ENCODE measurements at places on chromosomes 1 and 21. TPM values are rescaled to one million over a fixed set of nuclear protein-coding genes. Genes with fewer than 3 reads are reported as not detected.

DNA sequence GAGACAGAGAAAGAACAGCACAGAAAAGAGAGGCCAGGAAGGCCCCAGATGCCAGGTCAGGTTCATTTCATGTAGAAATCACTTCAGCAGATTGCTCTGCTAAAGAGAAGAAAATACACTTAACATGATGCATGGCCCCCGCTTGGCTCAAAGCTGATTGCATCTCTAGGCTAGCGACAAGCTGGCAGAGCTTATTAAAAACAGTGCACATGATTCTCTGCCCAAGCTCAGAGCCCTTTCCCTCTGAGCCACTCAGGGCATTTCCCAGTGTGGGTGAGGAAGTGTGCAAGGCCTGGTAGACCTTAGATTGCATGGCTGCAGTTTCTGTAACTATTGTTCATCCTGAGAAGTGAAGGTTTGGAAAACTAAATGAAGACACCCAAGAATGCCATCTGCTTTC lies 3.3 kb upstream of the CAPN9 start:
- DNase-seq = no peak

DNA sequence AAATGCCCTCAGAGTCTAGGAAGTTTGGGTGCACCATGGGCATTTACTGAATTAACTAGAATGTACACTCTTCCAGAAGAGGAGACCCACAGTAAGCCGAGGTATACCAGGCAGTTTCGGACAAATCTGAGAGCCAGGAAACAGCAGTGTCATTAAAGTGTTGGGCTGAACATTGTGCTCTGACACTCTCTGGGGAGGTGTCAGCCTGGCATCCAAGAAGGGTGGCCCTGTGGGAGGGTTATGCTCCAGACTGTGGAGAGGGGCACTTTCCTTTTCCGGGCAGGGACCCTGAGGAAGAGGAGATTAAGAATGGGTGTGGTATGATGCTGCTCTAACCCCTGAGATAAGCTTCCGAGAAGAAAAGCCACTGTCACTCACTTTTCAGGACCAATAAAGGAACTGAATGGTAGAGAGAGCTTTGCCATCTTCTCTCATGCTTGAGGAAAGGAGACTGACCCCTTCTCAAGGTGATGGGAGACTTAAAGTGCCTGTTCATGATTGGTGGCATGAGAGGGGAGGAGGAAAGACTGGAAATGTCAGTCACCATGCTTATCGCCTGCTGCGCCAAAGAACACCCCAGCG lies 98.2 kb downstream of the UCK2 start:
- no peak for DNase-seq

DNA sequence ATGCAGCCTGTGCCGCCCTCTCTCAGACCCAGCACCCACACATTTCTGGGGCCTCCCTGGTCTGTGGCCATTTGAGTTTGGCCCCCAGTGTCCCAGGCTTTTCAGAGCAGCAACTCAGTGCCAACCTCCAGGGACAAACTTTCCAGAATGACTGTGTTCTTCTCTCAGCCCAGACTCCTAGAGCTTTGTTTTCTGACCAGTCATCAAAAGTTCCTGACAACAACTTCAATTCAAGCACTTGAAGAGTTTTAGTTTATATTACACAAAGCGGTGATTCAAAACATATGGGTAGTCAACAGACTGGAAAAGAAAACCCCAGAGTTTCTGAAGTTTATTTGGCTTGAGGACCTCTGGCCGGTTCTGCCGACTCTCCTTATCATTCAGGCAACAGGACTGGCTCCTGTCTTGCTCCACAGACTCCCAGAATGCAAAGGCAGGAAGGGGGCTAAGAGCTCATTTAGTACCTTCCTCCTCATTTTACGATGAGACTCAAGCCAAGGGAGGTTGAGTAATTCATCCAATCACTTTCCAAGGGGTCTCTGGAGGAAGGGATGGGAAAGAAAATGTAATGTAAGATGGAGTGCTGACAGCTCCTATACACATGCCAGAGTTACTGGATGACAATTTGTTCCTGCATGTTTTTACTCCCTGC lies 27.0 kb upstream of the TIAM1 start:
- peak; percentile 63 for DNase-seq

DNA sequence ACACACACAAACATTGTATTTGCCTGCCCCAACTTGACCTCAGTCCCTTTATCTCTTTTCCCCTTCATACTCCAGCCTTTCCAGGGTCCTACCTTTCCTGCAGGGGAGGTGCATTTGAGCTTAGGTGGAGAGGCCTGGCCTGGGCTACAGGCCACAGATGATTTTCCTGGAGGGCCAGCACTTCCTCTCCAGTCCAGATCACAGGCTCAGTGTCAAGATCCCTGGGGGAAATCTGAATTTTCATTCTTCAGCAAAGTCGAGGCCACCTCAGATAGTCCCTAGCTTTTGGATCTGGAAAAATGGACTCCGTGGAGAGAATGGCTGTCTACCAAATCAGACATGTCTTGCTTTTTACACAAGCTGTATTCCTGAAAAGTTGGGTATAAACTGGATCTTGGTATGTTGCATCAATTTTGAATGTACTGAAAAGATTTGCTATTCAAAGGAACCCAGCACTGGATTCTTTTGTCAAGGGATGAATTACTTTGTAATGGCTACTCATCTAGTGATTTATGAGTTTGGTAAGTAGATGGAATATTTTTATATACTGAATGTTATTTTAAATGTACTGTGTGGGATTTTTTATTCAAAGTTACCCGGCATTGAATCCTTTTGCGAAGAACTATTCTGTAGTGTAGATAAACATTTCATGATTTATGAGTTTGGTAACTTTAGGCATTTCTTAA lies 78.7 kb downstream of the DDR2 start:
- no peak for DNase-seq

- peak; percentile 51 for DNase-seq
Observed at GRCh38 chr1:152251391-152251790, 27.4 kb upstream of the HRNR start.

- no peak for DNase-seq
Observed at GRCh38 chr1:192927496-192927895, 118.7 kb downstream of the RGS2 start.

DNA sequence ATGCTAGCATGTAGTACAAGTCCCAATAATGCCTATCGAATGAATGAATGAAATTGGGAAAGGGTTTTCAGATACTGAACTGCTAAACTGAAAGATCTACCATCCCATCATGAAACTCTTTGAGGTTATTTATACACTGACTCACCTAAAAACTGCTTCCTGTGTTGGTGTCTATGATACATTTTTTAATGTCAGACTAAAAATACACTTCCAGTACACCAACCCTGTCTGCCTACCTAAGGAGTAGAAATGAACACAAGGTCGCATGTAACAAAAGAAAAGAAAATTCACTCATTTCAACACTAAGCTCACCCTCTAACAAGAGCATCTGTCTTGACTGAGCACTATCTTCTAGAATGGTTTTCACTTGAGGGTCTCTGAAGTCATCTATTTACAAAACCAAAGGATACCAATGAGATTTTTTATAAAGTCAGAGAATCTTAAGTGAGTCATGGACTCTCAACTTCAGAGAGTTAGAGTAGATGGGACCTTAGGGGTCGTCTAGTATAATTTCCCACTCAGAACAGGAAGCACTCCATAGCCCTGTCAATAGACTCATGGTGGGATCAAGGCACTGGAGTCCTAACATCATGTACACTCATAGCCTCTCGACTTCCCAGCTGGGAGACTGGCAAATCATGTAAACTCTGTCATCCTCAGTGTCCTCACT lies 53.4 kb downstream of the WLS start:
- DNase-seq = peak; percentile 47

GRCh38 chr1:203122159-203122558 lies 5.4 kb upstream of the ADORA1 start:
- DNase-seq = no peak

DNA sequence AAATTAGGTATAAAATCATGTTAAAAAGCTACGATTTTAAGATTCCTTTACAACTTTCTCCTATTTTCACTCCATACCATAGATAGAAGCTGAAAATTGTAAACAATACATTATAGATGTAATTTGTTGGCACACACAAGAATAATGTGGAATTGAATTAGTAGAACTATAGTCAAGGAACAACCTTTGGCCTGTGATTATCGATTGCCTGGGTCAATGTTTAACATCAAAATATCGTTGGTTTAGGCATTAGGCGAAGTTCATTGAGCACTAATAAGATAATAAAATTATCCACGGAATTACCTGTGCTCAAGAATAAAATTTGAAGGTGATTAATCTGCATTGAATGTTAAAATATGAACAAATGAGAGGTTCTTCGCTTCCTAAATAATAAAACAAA lies 455.1 kb upstream of the ZP4 start:
- no peak for DNase-seq

GRCh38 chr1:186494832-186495271 lies 33.9 kb upstream of the PDC start:
- DNase-seq = no peak

DNA sequence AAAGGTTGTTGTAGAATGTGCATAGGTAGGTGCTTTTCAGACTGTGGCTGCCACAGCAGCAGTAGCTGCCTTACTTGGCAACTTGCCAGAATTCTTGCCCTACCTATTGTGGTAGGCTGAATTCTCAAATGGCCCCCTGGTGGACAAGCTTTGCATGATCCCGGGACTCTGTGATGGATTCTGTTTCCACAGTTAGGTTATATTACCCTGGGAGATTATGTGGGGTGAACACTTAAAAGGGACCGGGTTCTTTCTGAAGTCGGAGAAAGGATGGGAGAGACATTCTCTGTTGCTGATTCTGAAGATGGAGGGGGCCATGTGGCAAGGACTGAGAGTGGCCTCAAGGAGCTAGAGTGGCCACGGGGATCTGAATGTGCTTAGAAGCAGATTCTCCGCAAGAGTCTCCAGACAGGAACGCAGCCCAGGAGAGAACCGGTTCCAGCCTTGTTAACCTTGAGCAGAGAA lies 32.1 kb upstream of the KCNE1 start:
- peak; percentile 78 for DNase-seq

DNA sequence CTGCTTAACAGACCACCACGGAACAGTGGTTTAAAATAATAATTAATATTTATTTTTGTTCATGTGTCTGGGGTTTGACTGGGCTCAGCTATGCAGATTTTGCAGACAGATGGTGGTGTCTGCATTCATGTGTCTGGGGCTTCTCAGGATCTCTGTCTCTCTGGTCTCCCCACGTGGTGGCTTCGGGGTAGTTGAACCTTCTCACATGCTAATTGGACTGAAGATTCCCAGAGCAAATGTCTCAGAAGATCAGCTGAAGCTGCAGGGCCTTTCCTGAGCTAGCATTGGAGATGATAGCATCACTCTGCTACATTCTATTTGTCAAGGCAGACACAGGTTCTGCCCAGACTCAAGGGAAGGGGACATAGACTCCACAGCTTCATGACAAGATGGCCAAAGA lies 109.1 kb upstream of the DNAH14 start:
- DNase-seq = no peak

DNA sequence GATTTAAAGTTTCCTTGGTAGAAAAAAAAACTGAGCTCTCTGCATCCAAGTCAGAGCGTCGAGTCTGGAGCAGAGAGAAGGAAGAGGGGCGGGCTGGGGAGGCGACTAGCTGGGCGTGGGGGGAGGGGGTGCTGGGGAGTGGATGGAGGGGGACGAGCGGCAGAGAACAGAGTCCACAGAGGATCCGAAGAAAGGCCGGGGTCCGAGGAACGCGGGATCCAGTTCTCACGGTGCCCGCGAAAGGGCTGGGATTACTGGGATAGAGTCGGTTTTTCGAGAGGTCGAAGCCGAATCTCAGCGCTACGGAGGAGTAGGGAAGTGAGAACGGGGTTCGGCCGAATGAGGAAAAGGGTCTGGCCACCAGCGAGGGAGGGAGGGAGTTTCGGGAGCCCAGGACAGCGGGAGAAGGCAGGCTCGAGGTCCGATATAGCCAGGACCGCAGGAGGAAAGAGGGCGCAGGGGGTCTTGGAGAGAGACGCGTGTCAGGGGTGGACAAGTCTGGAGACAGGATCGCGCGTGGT lies 665 bp downstream of the DAB1 start:
- DNase-seq = peak; percentile 43

DNA sequence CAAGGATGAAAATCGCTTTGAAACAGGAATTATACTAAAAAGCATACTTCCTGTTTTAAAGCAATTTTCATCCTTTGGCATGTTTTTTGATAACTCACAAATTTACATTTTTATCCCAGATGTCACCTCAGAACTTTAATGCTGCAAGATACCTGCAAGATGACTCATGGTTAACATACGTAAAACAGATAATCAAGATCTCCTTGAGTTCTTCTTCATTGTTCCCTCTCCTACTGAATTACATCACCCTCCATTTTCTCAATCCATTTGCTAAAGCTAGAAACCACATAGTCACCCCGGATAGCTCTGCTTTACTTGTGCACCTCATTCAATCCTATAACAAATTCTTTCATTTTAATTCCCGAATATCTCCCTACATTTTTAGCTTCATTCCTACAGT lies 1114.2 kb downstream of the PLA2G4A start:
- no peak for DNase-seq

- DNase-seq = no peak
Observed at GRCh38 chr1:45321444-45321843, 5.3 kb upstream of the HPDL start.

DNA sequence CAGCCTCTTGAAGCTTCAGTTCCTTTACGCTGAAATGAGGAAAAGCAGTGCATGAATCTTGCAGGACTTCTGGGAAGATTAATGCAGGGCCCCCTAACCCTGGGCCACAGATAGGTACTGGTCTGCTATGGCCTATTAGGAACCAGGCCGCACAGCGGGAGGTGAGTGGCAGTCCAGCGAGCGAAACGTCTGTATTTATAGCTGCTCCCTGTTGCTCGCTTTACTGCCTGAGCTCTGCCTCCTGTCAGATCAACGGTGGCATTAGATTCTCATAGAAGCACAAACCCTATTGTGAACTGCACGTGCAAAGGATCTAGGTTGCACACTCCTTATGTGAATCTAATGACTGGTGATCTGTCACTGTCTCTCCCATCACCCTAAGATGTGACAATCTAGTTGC lies 130.2 kb downstream of the CHRM3 start:
- DNase-seq = no peak

- no peak for DNase-seq
Observed at GRCh38 chr1:229091721-229092136, 179.2 kb upstream of the RAB4A start.

DNA sequence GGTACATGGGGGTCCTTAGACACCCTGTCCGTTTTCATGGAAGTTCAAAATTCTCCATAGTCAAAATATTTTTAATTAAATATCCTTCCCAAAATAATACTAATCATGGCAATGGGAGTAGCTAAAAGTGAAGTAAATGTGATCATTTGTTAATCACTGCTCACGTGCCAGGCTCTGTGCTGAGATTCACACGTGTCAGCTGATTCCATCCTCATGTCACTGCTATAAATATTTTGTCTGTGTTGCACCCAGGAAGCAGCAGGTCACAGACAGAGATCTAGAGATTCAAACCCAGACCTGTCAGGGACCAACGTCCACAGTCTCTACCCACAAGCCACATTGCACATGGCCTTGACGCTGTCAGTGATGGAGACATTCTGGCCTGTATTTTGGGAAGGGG lies 74.3 kb downstream of the KLHDC7A start:
- no peak for DNase-seq

- peak; percentile 57 for DNase-seq
Observed at GRCh38 chr1:10663678-10664035, 132.8 kb downstream of the CASZ1 start.

The HEATR1 gene
- 29.2 TPM for total RNA-seq

The SPRR2F gene
- not detected for total RNA-seq

The OR2T11 gene
- not detected for total RNA-seq

The PAQR6 gene
- total RNA-seq = 0.63 TPM

The PTGS2 gene
- 69.3 TPM for total RNA-seq

The SAMD13 gene
- 0.51 TPM for total RNA-seq

The CELA2A gene
- total RNA-seq = not detected

The CRYBG2 gene
- not detected for total RNA-seq

The MYBPH gene
- total RNA-seq = 1.4 TPM

The SORT1 gene
- total RNA-seq = 11.8 TPM

The PGLYRP3 gene
- total RNA-seq = not detected
